Stimulated activated CD4-positive, alpha-beta T cell treated with anti-CD3 and anti-CD28 coated beads, TNF-alpha, amount 100 ng/mL, for 1 hour (primary cell): ENCODE measurements at places on chromosomes 12 and 14.

- DNase-seq = no peak
These were observed 105.0 kb downstream of the ADGRD1 start for GRCh38 chr12:131058700-131059099.

DNA sequence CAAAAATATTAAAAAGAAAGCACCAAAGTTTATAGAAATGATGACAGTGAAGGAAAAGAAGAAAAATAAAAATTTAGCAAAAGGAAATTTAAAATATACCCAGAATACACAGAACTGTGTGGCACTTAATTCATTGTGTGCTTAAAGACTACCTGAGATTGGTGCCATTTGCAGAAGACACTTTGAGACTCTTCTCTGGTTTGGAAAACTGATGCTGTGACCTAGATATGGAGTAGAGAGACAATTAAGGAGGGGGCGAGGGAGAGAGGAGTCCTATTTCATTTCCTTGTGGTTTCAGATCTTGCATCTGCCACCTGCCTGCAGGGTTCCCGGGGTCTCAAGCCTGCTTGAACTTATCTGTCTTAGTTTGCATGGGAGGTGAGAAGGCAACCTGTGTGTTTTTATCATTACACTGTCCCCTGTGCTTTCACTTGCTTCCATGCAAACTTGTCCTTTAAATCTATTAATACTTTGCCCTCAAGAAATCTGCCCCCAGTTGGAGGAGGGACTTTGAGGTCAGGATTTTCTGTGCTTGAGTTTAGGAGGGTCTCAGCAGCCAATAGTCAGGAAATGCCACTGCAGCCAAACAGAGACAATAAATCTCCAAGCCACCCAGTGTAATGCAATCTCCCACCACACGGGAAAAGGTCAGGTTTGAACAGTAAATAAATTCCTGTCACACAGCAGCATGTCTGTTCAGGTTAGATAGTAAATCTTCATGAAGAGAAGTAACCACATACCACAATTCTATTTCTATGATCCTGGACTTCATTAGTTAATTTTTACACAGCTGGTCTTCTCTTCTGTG, 119.4 kb downstream of the CAND1 start:
- no peak for DNase-seq

GRCh38 chr12:40240779-40241178, 16.0 kb downstream of the LRRK2 start:
- DNase-seq = no peak

DNA sequence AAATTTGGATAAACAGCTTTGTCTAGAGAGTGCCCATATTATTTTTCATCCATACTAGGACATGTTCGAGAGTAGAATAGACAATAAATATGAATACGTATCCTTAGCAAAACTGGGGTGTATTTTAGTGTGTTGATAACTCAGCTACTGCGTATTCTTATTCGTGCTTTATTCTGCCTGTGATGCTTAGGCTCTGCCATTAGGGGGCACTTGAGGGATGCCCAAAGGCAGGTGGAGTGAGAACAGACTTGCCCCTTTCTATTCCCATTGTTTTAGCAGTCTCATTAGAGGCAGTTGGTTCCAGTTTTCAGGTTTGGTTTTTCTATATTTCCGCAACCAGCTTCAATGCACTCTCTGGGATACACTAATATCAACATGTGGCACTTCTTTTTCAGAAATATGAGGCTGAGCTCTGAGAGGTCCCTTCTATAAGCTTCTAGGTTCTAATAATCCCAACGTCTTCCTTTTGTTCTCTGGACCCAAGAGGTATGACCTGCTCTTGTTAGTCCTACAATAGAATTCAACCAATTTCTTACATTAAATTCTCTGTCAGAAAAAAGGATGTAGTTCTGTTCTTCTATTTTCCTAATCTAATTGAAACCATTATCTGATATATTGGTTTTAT, 985.7 kb upstream of the FBXO33 start:
- DNase-seq = no peak

- DNase-seq = no peak
These were observed 48.9 kb upstream of the POC1B start for GRCh38 chr12:89574736-89575208.

GRCh38 chr12:109833307-109834189, at the start of gene TRPV4:
TRPV4 (minus strand) TSS chr12:109833398; CDS start chr12:109814796, 18,602 bp downstream.
- DNase-seq = no peak

GRCh38 chr14:25094171-25094907, 44.4 kb upstream of the STXBP6 start:
- DNase-seq = no peak

- DNase-seq = no peak
These were observed 11.9 kb upstream of the ATP5F1B start for GRCh38 chr12:56657416-56658379.
